ENCODE measurements at places on chromosomes 3 and 15.

- DNase-seq = no peak
Observed at GRCh38 chr15:43511012-43511885, 6.2 kb upstream of the MAP1A start.

DNA sequence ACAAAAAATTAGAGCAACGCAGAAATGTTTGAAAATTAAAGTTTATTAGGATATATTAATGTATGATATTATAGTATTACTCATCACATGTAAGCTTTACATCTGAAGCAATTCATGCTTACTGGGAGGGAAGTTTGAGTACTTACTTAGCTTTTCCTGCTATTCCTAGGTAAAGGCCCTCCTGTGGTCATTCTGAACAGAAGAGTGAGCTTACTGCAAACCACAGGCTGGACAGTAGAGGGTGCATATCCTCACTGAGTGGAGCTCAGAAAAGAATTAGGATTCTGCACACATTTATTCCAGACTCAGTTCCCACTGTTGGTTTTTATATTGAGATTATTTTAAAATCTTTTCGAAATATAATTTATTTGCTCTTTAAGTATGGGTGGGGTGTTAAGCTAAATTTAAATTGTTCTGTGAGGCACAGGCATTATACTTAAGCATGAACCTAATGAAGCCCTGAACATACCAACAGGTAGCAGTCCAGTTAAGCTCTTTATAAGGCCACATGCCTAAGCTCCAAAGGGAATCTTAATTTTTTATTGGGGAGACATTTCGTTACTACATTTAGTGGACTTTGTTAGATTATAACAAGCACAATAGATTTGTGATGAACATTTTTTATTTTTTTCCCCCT is 10.2 kb downstream of the MRPS22 start:
- DNase-seq = peak; percentile 54

GRCh38 chr15:100291106-100291505 is 50.7 kb downstream of the ADAMTS17 start:
- peak; percentile 16 for DNase-seq

DNA sequence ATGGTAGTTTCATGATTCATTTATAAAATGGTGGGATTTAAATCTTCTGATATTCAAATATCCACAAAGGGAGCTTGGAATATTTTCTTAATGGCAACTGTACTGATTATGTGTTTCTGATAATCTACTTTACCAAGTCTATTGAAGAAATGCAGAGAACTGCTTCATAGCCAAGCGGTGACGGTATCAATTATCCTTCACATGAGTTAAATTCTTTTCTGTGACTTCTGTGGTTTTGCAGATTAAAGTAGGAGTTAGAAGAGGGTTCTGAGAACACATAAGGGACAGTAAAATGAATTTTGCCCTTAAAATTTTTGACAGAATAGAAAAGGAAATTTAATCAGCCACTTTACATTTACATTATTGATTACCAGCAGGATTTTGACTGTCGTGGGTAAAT is 563.2 kb downstream of the GBE1 start:
- DNase-seq = peak; percentile 70

DNA sequence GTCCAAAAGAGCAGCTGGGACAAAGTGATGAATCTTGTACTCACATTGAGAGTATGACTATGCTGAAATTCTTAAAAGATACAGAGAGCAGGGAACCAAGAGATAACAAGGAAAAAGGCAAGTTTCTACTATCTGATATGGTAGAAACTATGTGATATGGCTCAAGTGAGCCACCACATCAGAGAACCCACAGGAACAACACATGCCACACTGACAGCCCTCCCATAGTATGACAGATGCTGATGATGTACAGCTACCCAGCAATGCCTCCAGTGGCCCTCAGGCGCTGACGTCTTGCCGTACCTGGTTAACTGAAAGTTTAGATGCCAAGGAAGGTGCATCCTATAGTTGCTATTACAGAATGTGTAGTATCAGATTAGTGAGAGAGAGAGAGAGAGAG is 42.4 kb downstream of the CHAC1 start:
- DNase-seq = no peak

- no peak for DNase-seq
Observed at GRCh38 chr3:127365163-127365798, 77.4 kb upstream of the PRR20G start.

DNA sequence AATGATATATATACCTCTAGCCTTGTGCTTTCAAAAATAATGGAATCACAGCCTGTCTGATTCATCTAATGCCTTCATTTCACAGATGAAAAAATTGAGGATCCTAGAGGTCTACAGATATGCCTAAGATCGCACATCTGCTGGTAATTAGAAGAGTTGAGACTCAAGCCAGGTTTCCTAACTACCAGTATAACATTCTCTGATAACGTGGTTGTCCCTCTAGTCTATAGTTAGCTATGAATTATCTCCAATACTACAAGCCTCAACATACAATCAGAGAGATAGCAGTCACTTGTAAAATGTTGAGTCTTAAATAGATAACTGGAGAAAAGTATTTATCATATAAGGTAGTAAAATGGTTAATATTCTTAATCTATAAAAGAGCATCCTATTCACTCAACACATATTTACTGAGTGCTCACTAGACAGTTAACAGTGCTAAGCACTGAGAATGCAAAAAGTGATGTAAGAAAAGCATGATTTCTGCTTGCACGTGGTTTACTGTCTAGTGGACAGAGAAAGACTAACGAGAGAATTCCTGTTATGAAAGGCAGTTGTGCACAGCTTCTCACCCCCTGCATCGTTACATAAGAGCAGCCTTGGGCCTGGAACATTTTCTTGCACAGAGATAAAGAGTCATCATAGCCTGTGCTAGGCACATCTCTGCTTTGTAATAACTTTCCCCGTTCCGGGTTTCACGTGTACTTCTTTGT is 4.9 kb upstream of the ENTPD3 start:
- DNase-seq = no peak

DNA sequence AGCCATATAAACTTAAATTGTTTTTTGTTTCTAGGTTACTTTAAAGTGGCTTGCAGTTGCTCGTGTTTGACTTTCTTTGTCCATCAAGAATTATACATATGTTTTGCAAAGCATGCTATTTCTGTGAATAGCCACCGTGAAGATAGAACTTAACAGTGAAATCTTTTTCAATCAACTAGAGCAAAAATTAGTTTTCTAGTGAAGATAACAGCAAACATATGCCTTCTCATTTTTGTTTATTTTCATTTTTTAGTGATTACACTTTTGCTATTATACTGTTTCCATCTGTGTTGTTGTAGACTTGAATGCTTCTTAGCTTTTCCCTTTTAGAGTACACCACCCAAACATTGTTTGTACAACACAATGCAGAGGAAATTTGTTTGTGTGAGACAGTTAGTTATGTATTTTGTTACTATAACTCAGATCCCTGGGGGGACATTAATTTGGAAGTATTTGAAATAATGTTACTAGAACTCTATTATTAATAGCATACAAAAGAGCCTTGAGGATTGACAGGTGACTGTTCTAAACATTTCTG is 62.8 kb downstream of the CRYBG3 start:
- DNase-seq = no peak

All from fibroblast of skin of right quadriceps (primary cell).